ENCODE measurements at places on chromosomes 16 and 17. TPM values are rescaled to one million over a fixed set of nuclear protein-coding genes. Genes with fewer than 3 reads are reported as not detected.

- no peak for DNase-seq
These were observed 12.0 kb upstream of the DNAH17 start for GRCh38 chr17:78589031-78589675.

DNA sequence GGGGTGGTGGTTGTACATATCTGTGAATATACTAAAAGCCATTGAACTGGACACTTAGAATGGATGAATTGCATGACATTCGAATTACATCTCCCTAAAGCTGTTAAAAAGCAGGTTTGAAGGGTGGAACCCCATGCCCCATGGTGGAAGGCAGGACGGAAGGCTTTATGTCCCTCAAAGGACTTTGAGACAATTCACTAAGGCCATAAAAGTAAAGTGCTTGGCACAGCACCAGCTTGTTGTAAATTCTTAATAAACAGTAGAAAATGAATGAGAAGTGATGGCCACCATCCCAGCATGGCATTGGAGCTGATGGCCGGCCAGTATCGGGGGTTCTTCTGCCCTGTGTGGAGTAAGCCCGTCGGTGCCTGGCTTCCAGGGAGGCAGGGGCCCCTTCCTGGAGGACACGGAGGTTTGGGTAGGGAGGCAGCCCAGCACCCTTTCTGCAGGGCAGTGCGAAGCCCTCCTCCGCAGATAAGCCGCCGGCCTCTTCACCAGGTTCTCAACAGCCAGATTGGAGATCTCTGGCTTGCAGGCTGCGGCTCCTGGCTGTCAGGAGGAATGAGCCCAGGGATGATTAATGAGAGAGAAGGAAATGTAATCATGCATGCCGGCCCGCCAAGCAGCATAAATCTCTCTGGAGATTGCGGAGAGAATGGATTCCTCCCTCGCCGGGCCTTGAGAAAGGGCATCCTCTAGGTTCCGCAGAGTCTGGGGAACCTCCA lies 346.9 kb downstream of the FOXL1 start:
- peak; percentile 76 for DNase-seq

- no peak for DNase-seq
These were observed 269.8 kb downstream of the RBFOX1 start for GRCh38 chr16:7602291-7602950.

GRCh38 chr16:88103011-88103410 lies 151.8 kb downstream of the BANP start:
- DNase-seq = no peak

GRCh38 chr16:89065458-89065822 lies 28.2 kb upstream of the ACSF3 start:
- no peak for DNase-seq

DNA sequence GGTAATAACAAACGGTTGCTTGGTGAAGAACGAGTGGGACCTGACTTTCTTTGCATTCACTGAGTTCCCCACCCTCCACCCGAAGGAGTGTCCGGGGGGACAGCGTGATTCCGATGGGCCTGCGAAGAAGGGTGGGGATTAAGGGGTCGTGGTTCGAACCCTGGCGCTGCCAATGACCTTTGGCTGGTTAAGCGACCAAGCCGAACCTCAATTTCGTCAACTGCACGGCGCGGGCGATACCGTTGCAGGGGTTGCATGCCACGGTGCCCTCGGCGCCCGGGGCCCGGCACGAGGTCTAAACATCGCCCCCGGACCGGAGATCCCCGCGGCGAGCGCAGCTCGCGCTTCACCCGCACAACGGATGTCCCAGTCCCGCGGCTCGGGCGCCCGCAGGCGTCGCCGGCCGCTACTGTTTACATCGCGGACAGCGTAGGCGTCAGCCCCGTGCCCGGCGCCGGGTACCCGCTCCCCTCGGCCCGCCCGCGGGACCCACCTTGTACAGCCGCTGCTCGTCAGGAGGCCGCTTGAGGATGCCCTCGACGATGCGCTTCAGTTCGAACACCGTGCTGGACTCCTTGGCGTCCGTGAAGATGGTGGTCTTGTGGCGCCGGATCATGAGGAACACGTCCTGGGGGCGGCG lies 460 bp downstream of the ELOB start:
- DNase-seq = peak; percentile 71

The DNASE1L2 gene
- 0.13 TPM for total RNA-seq

The RPRML gene
- not detected for total RNA-seq

All from GM23248 (cell line).